ENCODE measurements at places on chromosomes 11 and 22. TPM values are rescaled to one million over a fixed set of nuclear protein-coding genes. Genes with fewer than 3 reads are reported as not detected.

- DNase-seq, result no peak
Measured at GRCh38 chr11:42043312-42043711, 583.9 kb upstream of the LRRC4C start.

ALDH3B2 gene
- not detected for total RNA-seq

DNA sequence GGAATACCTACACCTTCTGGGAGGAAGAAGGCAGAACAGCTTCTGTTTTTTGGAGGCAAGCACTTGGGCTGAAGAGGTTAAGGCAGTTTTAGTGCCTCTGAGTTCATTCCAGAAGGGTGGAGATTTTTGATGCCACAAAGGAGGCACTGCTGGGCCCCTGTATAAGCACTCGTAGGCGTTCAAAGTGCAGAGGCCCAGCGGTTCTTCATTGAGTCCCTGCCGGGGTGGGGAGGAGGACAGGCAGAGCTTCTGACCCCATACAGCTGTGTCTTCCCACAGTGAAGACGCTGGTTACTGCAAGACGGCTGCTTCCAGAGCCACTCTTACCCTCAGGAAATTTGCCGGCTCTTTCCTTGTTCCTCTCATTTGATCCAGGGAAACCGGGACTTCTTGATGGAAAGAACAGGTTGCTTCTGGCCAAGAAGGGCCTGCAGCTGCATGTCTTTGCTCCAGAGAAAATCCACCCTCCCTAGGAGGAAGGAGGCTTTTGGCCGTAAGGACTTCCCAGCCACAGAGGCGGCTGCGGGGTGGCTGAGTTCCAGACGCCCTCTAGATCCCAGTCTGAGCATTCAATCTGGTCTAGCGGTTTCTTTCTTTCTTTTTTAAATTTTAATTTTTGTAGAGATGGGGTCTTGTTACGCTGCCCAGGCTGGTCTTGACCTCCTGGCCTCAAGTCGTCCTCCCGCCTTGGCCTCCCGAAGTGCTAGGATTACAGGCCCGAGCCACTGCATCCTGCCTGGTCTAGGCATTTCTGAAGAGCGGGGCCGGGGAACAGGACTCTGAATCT, 9.4 kb downstream of the ADAMTS15 start:
- no peak for DNase-seq

- DNase-seq, result peak; percentile 63
Measured at GRCh38 chr11:119734788-119735187, 5.8 kb upstream of the NECTIN1 start.

- DNase-seq, result no peak
Measured at GRCh38 chr11:95503047-95503446, 272.0 kb upstream of the SESN3 start.

Data from LHCN-M2 (cell line).